Panc1 (cell line): ENCODE measurements at places on chromosomes 13 and 19.

GRCh38 chr13:73230716-73231115, 171.9 kb downstream of the KLF5 start:
- no peak for DNase-seq

DNA sequence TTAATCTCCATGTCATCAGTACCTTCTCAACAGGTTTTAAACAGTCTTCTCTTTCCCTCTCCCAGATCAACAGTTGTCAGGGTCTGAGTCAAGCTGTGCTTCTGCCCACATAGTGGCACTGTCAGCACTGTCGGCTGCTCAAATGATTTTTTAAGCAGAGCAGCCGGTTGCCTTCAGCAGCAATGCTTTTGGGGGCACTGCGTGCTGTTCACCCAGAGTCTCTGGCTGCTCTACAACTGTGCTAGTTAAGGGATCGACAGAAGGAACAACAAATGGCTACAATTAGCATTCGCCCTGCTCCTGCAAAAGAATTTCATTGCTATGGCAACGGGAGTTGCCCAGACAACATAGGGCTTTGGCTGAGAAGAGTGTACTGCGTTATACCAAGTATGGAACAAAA, 412.9 kb downstream of the DIAPH3 start:
- DNase-seq = no peak

GRCh38 chr19:45477186-45477585, 9.4 kb downstream of the FOSB start:
- DNase-seq = no peak

- DNase-seq = no peak
Observed at GRCh38 chr13:64540976-64541375, 2689.2 kb downstream of the PCDH9 start.

DNA sequence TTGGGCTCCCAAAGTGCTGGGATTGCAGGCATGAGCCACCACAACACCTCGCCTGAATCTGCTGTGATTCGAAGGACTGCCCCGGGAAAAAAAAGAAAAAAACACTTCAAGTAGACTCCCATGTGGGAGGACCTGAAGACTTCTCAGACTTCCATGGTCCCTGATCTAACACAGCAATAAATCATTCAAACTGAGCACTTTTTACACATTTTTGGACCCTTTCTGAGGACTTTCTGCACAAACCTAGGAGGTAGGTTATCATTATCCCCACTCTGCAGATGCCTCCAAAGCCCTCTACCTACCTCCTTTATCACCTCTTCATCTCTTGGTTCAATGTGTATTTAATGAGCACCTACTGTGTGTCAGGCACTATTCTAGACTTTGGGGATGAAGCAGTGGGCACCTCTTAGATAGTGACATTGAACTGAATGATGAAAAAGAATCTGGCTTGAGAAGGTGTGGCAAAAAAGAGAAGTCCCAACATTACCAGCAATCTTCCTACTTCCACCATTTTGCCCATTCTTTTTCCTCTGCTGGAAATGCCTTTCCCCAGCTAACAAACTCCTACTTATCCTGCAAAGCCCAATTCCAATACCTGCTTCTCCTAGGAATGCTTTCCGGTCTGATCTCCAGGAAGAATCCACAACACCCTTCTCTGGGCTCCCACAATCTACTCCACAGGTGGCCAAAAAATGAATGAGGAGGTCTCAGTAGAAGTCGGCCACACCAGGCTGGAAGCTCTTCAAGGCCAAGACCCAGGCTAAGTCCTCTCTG, 1.6 kb upstream of the CLPP start:
- DNase-seq = no peak

DNA sequence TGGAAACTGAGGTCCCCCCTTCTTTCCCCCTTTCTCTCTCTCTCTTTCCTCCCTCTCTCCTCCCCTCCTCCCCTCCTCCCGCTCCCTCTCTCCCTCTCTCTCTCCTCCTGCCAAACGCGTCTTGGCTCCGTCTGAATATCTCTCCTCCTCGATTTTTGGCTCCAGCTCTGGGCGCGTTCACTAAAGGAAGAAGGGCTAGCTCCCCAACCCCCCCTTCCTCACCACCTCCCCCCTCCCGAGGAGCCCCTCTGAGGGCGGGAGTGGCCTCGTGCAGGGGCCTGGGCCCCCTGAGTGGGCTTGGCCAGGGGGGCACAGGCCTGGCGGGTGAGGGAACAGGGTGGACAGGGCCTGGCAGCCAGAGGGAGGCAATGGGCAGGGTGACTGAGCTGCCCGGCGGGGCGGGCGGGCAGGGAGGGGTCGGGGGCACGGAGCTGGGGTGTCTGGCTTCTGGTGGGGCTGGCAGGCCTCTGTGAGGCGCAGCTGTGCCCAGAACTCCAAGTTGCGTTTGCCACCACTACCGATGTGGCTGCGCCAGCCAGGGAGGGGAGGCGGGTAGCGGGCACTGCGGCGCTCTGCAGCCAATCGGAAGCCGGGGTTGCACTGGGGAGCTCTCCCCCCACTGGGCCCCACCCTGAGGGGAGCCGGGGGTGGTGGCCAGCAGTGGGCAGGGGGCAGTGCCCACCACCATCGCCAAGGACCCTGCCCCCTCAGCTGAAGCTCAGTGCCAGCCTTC, 7.1 kb downstream of the NFIX start:
- no peak for DNase-seq

DNA sequence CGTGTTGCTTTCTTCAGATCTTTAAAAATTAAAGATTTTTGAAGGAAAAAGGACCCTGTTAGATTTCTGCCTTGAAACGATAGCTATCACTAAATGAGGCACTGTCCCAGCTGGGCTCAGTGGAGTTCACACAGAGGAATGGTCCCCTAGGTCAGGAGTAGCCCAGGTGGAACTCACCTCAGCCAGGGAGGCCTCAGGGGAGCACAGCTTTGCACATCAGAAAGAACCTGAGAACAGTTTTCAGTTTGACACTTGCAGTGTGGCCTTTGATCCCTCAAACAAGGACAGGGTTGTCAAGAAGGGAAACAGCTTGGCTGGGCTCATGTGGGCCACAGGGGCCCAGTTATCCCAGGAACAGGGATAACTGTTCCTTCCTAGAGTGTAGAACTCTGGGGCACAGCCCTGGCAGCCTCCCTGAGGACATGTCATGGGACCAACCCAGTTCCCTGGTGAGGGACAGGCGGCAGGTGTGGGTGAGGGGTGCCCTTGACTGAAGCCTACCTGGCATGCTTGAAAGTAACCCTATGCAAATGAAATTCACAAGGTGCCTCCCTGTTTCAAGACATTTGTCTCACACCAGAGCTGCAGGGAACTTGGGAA, 59.4 kb downstream of the CHST8 start:
- no peak for DNase-seq

GRCh38 chr13:80161219-80161618, 179.7 kb downstream of the SPRY2 start:
- no peak for DNase-seq

- no peak for DNase-seq
Observed at GRCh38 chr13:66264971-66265370, 965.2 kb downstream of the PCDH9 start.

GRCh38 chr19:2274931-2275535, 6.9 kb downstream of the PEAK3 start:
- no peak for DNase-seq

DNA sequence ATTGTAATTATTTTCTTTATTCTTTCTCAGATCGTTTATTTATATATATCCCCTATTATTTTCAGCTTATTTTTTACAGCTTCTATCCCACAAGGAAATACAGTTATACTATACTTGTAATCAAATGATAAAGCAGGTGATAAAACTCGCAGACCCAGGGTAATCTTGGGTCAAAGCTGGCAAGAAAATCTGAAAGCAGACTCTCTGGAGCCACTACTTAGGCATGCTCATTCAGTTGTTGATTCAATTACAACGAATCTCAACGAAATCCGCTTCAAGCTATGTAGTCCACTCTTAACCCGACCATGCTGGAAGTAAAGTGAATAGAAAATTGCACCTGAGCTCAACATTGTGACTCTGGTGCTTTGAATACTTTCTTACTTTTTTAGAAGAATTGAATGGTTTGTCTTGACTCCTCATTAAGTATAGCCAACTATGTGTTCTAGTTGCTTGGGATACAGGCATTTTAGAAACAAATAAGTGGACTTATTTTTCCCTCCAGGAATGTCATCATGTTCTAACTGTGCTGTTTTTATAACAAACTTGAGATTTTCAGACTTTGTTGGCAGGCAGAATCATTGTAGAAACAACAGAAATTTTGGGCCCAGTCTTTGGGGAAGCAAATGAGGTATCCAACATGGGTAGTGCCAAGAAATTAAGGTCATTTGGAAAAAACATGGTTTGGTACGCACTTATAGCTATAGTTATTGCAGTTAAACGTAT, 21.4 kb downstream of the ESD start:
- no peak for DNase-seq

GRCh38 chr19:30371960-30372824, at the start of gene ZNF536:
Gene ZNF536 (plus strand): TSS chr19:30372384. CDS start chr19:30443563, 71,179 bp downstream.
- no peak for DNase-seq

DNA sequence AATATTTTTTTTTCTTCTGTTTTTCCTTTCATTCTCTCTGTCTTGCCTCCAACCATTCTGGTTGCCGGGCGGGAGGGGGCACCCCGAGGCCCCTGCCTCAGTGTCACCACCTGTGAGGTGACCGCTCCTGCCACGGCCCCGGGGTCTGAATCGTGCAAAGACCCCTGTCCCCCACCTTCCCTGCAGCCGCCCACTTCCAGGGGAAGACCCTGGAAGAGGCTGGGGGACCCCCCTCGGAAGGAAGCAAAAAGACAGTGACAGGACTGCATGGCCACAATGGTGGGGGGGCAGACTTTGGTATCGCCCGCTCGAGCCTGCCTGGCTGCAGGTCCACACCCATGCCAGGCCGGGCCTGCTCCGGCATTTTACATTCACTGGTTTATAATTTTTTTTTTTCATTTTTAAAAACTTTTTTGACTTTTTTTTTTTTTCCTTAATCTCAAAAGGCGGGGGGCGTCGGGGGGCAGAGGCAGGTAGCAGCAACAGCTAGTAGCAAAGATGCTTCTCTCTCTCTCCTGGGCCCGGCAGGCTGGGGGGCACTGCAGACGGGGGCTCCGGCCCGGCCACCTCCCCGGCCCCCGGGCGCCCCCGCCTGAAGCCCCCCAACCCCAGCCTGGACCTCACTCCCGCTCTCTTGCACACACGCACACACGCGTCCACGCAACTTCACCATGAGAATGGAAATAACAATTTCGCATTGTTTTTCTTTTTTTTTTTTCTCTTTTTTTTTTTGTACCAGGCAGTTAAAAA, 22.6 kb downstream of the ZBTB7A start:
- no peak for DNase-seq

DNA sequence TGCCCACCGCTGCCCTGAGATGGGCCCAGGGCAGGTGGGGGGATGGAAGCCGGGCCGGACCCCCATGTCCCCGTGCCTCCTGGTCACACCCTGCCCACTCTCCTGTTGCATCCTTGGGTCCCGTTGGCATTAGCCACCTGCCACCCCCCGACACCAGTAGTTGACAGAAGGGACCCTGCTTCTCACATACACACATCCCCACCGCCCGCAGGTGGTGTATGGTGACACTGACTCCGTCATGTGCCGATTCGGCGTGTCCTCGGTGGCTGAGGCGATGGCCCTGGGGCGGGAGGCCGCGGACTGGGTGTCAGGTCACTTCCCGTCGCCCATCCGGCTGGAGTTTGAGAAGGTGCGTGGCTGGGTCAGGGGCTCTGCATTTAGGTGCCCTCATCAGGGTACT, 5.2 kb upstream of the SPIB start:
- DNase-seq = no peak

DNA sequence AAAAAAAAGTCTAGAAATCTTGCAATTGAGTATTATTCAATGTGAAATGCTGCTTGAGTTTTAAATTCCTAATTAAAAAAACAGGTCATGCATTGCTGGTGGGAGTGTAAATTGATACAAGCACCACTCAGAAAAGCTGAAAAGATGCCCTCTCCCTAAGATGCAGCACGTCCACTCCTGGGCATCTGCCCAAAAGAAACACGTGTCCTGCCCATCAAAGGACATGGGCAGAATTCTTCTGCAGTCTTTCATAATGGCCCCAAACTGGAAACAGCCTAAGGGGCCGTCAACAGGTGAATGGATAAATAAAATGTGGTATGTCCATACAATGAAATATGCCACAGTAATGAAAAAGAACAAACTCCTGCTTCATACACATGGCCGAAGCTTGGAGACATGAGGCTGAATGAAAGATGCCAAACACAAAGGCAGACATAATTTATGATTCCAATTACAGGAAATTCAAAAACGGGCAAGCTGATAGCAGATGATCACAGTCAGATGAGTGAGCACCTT, 7.8 kb downstream of the POU2F2 start:
- DNase-seq = no peak

GRCh38 chr19:17841810-17842662, 5.7 kb downstream of the JAK3 start:
- peak; percentile 67 for DNase-seq

- DNase-seq = no peak
Observed at GRCh38 chr13:107124129-107124718, 556.3 kb upstream of the ARGLU1 start.

DNA sequence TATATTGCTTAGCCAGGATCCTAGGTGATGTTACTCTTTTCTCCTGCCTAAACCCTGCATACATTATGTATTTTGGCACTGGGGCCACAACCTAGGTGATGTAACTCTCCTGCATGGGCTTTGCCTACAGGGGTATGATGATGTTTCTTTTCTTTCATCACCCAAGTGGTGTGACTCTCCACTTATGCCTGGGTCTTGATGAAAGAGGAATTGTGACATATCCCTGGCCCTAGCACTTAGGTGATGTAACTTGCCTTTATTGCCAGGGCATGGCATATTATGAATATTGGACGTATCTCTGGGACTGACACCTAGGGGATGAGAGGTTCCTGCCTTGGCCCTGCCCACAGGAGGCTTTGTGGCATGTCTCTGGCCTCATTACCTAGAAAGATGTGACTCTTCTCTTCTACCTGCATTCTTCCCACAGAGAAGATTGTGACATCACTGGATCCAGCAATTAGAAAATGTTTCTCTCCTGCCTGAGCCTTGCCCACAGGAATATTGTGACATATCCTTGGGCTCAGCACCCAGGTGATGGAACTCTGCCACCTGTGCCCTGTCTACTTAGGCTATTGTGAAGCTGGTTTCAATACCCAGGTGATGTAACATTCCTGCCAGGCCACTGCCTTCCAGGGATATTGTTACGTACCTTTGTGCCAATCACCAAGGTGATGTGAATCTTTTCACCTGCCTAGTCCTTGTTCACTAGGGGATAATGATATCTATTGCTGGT, 27.3 kb upstream of the ZNF254 start:
- DNase-seq = no peak

GRCh38 chr13:44368599-44369368, 4.8 kb upstream of the SERP2 start:
- DNase-seq = no peak
